ENCODE measurements at places on chromosomes 16 and 17.
A peak's percentile ranks its signal among the peaks of the same experiment; 100 is the strongest.

- peak; percentile 95 for DNase-seq
Observed at GRCh38 chr17:71412803-71413202, 708.0 kb upstream of the SOX9 start.

DNA sequence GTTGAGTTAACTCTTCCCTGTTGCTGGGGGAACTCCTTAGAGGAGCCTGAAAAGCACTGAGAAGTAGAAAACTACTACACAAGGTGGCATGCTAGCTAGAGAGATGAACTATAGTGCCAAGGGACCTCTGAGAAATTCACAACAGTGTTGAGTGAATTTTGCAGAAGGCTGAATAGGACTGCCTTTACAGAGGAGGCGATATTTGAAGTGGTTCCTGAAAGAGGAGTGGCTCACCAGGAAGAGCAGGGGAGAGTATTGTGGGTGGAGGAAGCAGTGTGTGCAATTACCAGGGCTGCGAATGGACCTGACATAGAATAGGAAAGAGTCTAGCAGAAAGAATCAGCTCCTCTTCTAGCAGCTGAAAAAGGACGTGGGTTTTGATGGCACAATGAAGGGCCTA, 66.4 kb downstream of the CDK5R1 start:
- DNase-seq: no peak

DNA sequence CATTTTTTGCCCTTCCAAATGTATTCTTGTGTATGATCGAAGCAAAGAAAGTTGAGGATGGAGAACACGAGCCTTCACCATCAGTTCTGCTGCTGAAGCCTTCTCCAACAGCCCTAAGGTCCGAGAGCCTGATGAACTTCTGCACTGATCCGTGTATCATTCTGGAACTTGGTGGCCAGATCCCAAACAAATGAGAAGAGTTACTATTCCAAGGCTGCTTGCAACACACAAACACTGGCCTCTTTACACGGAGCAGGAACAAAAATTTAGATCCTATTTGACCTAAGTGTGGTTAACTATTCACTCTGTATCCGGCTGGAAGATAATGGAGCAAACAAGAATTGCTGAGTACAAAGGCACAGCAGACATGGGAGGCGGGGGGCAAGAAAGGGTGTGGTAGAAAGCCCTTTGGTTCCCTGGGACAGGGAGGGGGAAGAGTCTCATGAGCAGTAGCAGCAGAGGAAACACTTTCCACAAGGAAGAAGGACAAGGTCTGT, 282.9 kb downstream of the SOX9 start:
- no peak for DNase-seq

- DNase-seq: no peak
Observed at GRCh38 chr16:11768849-11769248, 26.2 kb upstream of the TXNDC11 start.

DNA sequence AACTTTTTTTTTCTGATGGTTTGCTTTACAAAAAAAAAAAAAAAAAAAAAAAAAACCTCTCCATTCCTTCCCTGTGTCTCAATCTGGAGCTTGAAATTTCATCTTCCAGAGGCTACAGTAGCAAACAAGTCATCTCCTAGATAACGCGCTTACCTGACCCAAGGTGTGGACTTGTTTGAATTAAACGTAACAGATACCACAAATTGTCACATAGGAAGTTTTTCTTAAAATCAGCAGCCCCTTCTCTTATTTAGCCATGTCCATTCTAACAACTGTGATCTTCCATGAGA, 2.0 kb downstream of the STAT5B start:
- no peak for DNase-seq

GRCh38 chr17:32283745-32284201, 18.1 kb downstream of the RHBDL3 start:
- peak; percentile 11 for DNase-seq

DNA sequence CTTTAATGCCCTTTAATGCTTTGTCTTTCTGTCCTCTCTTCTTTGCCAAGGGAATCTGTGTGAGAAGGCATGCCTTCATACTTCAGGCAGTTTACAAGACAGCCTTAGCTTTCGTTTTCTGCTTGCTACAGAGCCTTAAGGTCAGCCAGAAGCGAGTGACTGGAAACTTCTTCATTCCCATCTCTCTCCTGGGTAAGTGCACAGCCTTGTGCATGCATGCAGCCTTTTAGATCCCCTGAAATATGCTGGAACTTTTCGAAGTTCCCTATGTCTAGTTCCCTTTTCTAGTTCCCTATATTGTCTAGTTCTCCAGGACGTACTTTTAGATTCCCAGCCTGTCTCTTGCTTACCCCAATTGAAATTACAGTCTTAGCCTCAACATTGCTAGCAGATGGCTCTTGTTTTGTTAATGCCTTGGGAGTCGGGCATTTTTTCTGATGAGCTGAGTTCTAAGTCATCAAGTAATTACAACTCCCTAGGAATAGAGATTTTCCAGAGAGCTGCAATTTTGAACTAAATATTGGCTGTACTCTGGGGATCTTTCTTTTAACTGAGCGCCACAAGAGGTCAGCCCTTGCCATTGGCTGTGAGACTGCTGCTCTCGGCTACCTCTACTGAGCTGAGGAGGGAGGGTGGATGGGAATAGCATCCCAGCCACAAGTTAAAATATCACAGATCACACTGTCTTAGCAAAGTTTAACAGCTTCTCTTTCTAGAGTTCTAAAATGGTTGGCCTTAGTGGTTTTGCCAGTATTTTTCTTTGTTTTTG, 22.7 kb upstream of the PPM1D start:
- DNase-seq: peak; percentile 7

DNA sequence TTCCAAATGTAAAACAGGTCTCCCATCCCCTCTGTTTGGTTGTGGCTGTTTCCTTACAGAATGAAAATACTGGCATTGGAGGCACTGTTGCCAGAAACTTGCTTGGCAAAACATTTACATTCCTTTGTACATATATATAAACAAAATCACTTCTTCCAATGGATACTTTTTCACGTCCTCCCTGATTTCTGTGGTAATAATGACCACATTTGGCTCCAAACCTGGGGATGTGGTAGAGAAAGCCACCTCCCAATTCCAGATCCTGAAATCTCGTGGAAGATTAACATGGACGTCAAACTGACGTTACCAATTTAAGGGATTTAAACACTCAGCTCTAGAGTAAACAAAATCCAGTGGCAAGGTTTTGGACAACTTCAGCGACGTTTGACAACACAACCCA, 370.8 kb upstream of the ZFHX3 start:
- no peak for DNase-seq

- DNase-seq: no peak
Observed at GRCh38 chr16:79276501-79276900, 324.0 kb downstream of the MAF start.

- no peak for DNase-seq
Observed at GRCh38 chr17:59149841-59150511, 5.0 kb downstream of the SKA2 start.

GRCh38 chr17:45820052-45820780, 24.5 kb upstream of the SPPL2C start:
- DNase-seq: no peak
